Stimulated activated CD4-positive, alpha-beta T cell treated with anti-CD3 and anti-CD28 coated beads, Interleukin-12 subunit alpha, Interleukin-12 subunit beta, amount 100 ng/mL, for 24 hours (primary cell): ENCODE measurements at places on chromosomes 7 and 10.
A peak's percentile ranks its signal among the peaks of the same experiment; 100 is the strongest.

DNA sequence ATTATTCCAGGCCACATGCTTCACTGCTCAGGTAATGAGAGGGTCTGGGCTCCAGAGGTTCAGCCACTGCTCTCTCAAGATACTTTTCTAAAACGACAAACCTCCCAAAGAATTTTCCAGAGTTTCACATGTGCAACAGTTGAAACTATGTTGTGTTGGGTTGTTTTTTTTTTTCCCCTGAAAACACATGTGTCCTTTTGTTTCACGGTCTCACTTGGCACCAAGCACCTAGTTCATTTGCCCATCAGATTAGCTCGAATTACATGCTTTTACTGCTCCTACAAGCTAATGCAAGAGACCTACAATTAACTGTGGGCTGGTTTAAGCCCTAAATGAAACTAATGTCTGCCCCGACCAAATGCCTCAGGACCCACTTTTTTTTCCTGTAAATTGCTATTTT is 313.3 kb downstream of the FGFR2 start:
- no peak for DNase-seq

DNA sequence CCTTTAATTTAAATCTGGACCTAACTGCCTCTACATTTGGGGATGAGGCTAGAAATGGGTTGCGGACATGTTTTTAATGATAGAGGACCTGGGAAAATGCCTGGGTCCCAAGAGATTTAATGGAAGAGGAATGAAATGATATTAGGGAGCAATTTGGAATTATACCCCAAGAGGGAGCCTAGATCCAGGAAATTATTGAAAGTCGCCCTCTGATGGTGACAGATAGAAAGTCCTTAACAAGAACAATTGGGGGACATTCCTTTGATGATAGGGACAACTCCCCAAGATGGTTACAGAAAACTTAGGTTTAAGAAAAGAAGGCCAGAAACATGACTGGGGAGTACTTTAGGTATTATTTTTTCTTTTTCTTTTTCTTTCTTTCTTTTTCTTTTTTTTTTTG is 9.5 kb upstream of the TSGA13 start:
- no peak for DNase-seq

DNA sequence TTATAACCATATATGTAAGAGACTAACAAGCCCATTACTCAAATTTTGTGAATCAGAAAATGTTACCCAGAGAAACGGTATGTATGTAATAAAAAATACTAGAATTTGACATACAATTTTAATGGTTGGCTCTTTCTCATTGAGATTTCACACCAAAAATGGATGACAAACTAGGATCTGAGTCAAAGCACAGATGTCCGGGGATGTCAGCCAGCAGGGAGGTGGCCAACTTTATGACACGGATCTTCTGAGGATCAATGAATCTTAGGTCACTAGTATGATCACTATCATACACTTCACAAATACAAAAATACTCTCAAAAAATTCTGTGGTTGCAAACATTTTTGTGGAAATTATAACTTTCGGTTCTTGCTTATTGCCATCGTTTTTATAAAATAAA is 173.5 kb upstream of the NFE2L3 start:
- no peak for DNase-seq

GRCh38 chr7:98323597-98324322 is 42.3 kb downstream of the BRI3 start:
- DNase-seq: no peak

GRCh38 chr10:7532723-7533498 is 122.1 kb upstream of the SFMBT2 start:
- DNase-seq: no peak

- DNase-seq: no peak
Measured at GRCh38 chr7:90629297-90629918, 33.3 kb downstream of the CDK14 start.

- no peak for DNase-seq
Measured at GRCh38 chr7:71320916-71321315, 189.0 kb downstream of the GALNT17 start.

GRCh38 chr10:47062441-47063200 is 151.4 kb downstream of the PTPN20 start:
- DNase-seq: no peak

DNA sequence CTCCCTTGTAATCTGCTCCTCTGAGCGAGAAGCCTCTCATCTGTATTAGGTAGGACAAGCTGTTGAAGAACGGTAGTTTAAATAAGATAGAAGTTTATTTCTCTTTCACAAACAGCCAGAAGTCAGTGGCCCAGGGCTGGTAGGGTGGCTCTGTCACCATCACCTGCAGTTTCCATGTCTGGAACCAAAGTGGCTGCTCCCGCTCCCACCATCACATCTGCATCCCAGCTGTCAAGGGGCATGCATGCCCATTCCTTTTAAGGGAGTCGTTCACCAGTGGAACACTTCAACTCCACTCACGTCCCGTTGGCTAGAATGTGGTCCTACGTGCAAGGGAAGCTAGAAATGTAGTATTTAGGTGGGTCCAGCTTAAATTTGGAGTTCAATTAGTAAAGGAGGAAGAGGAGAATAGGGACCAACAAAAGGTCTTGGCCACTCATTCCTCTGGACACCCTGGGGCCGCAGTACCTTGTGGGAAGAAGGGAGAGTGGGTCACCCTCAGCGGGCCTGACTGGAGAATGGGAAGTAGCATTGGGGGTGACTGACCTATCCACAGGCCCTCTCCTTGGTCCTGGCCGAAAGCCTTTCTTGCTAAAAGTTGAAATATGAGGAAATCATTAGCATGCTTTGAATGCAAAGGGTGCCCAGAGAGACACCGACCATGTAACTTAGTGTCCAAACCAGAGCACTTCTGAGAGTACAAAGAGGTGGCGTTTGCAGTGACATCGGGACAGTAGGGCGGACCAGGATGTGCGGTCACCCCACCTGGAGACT is 48.0 kb downstream of the ELFN1 start:
- DNase-seq: no peak

DNA sequence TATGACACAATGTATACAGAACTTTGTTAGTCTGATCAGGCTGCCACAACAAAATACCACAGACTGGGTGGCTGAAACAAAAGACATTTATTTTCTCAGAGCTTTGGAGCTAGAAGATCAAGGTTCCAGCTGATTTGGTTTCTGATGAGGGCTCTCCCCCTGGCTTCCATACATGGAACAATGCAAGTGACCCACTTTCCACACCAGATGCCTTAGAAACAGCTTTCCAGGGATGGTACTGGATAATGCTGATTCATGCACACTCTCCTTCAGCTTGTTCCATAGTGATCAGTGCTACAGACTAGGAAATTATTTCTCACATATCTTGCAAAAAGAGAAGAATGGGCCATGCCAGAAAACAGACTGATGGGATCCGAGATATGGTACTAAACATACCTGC is 1274.9 kb upstream of the SORCS1 start:
- DNase-seq: no peak

DNA sequence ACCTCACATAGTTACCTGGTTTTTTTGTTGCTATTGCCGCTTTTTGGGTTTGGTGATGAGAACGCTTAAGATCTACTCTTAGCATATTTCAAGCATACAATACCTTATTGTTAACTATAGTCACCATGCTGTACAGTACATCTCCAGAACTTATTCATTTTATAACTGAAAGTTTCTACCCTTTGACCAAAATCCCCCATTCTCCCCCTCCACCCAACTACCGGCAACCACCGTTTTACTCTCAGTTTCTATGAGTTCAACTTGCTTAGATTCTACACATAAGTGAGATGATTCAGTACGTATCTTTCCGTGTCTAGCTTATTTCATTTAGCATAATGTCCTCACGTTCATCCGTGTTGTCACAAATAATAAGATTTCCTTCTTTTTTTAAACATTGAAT is 86.7 kb upstream of the IL6 start:
- peak; percentile 27 for DNase-seq

- DNase-seq: no peak
Measured at GRCh38 chr10:130558746-130559546, 422.8 kb downstream of the GLRX3 start.

- DNase-seq: no peak
Measured at GRCh38 chr7:132785870-132786269, 209.6 kb upstream of the PLXNA4 start.

- DNase-seq: no peak
Measured at GRCh38 chr10:101902032-101902819, 58.6 kb upstream of the KCNIP2 start.

DNA sequence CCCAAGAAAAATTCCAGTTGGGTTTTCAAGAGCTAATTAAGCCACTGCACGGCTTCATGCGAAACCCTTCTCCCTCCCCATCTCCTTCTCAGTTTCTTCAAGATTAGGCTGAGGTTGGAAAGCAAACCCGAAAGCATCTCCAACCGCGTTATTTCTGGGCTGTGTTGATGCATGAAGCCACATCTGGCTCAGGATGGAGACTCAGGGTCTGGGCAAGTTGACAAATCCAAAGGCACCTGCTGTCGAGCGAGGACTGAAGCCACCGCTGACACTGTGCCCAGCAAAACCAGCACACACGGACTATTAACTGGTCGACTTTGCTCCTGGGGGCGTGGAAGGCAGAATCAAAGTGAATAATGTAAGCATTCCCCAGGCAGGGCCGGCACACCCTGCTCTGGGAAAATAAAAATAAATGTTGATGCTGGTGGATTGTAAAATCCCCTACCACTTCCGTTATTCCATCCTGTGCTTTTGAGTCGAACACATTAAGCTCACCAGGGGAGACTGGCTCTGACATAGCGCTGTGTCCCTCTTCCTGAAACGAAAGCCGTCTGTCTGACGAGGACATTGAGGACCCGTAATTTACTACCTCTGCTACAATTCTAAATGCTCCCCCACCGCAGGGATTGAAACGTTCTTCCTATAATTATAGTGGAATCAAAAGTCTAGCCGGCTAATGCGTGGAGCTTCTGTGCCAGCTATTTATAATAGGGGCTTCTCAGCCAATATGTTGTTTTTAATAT is 269.8 kb downstream of the ADARB2 start:
- DNase-seq: no peak

GRCh38 chr10:43971981-43972380 is 323.3 kb upstream of the ZNF32 start:
- no peak for DNase-seq

DNA sequence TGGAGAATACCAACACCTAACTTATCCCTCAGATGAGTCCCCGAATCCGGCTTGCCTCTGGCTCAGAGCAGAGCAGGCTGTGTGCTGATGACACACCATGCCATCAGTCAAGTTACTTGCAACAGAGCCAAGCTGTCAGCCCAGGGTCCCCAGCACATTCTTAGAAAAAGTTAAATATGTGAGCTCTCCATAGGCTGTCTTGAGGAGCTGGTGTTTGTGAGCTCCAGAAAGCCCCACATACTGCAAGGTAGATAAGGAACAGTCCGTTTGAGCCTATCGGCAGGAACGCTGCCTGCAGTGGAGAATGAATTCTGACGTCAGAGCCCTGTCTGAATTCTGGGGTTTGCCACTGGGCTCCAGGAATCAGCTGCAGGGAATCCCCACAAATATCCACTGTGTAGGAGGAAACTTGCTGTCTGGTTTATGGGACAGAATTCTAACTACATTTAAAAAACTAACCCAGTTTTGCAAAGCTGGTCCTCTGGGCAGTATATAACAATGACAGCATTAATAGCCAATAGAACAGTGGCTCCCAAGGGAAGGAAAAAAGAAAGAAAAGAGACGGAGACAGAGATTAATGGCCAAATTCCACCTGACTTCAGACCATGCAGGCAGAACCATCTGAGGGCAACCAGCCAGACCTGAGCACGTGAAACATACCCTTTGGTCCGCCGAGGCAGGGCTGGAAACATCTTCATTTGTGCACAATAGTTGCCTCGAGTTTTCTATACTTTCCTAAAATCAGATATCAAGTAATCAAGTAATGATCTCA is 3.6 kb downstream of the SFXN4 start:
- DNase-seq: no peak

- DNase-seq: no peak
Measured at GRCh38 chr7:29276806-29277205, 82.2 kb downstream of the CHN2 start.

DNA sequence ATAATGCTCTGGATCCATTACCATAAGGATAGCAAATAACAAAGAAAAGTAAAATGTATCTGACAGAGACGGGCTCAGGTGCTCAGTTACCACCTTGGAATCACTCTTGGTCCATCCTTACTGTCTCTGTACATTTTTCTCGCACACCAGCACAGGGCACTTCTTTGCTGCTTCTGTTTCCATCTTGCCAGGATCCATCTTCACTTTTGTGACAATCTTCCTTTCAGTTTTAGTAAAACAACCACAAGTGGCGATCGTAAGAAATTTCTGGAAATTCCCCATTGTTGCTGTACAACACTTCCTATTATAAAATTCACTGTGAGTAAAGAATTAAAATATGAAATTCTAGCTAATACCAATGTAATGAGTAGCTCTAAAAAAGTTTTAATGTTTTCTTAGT is 695.5 kb downstream of the GRM8 start:
- no peak for DNase-seq
